ENCODE measurements at places on chromosomes 1 and 21.

DNA sequence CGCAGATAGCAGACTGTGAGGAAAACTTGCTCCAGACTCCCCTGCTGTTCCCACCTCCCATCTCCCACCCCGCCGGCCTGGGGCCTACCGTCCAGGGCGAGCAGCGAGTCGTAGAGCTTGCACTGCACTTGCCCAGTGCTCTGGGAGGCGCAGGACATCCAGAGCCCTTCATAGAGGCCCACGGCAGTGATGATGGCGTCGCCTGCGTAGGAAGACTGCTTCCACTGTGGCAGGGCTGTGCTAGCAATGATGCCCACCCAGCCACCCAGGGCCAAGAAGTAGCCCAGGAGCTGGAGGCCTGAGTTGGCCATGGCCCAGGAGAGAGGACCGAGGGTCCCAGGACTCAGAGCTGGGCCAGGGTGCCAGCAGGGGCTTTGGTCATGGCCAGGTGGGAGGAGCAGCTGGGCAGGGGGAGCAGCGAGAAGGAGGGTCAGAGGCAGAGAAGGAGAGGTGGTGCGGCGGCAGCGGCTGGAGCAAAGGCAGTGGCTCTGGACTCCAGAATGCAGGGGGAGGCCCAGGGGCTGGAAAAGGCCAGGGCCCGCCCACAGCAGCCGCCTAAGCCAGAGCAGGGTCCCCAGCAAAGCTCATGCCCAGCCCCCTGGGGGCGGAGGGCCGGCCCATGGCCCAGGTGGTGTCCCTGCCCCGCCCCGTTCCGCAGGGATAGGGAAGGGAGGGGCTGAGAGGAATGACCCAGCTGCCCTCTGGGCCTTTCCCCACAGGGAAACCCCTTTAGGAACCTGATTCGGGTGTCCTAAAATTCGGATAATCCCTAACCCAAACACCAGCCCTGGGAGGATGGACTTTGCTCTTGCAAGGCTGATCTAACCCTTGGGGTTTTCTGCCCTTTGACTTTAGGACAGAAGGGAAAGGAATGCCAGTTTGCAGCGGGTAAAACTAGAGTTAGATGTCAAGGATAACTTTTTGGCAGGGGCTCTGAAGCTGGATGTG, at the start of gene CLDN19:
TSS of gene CLDN19 (minus strand) at position 484 of the 948 bp plus-strand sequence. CDS start at position 311, 173 bp downstream.
- no peak for DNase-seq

DNA sequence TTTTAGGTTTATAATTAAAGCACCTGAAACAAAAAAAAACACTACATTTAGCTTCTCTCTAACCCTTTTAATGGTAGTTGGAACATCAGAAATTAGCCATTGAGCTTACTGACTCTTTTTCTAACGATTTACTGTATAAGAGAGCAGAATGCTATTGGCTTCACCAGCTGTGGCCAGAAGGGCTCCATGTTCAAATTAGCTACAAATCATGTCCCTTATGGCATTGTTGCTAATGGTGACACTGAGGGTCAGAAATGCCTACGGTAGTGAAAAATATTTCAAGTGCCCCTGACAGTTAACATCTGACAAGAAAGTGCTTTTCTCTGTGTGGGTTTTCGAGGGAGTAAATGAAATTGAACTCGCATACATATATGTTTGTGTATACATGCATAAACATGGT, 232.7 kb downstream of the NFIA start:
- no peak for DNase-seq

GRCh38 chr1:37486680-37487618, 12.6 kb downstream of the ZC3H12A start:
- peak; percentile 82 for DNase-seq

DNA sequence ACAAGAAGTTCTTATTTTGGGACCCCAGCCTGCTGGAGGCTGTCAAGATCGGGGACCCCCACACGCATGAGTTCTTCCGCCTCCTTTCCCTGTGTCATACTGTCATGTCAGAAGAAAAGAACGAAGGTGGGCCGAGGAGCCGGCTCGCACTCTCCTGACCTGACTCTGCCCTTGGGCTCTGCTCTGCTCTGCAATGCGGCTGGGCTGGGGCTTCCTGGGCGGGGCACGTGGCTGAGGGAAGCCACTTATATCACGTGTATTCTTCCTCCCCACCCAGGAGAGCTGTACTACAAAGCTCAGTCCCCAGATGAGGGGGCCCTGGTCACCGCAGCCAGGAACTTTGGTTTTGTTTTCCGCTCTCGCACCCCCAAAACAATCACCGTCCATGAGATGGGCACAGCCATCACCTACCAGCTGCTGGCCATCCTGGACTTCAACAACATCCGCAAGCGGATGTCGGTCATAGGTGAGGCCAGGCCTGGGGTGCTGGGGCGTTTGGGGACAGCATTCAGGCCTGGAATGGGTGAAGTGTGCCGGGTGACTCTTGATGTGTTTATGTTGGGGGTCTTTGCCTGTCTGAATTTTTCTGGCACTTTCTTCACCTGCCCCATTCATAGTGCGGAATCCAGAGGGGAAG, 17.6 kb downstream of the ATP8B2 start:
- no peak for DNase-seq

DNA sequence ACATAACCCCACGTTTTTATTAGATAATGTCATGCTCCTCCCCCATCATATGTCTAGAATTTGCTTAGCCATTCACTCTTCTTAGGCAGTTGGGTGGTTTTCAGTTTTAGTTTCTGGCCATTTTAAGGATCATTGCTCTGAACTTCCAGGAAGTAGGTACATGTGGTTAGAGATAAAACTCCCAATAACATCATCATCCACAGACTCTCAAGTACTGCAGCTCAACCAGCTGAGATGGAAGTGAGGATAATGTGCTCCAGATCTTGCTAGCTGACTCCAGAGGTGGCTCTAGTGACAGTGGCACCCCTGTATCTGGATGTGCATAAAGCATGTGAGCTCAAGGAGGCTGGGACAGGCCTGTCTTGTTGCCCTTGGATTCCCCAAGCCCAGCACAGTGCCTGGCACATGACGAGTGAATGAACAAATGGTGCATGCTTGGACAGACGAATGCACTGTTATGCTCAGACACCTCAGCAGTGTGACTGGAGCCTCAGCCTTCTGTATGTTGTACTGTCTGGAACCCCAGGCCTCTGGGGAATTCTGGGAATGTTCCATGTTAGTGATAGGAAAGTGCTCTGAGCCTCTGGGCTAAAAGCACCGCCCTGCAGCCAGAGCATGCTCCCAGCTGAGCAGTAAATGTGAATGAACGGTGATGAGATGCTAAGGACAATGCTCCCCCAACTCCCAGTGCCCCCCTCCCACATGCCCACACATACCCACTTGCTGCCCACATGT, 16.4 kb upstream of the KCNN3 start:
- no peak for DNase-seq

GRCh38 chr1:232528472-232529089, 101.4 kb downstream of the SIPA1L2 start:
- no peak for DNase-seq

- DNase-seq: no peak
Measured at GRCh38 chr1:29584776-29585175, 348.5 kb downstream of the PTPRU start.

- DNase-seq: peak; percentile 43
Measured at GRCh38 chr1:27686223-27686990, 14.4 kb upstream of the IFI6 start.

- no peak for DNase-seq
Measured at GRCh38 chr21:33644383-33645074, 2.2 kb downstream of the ITSN1 start.

DNA sequence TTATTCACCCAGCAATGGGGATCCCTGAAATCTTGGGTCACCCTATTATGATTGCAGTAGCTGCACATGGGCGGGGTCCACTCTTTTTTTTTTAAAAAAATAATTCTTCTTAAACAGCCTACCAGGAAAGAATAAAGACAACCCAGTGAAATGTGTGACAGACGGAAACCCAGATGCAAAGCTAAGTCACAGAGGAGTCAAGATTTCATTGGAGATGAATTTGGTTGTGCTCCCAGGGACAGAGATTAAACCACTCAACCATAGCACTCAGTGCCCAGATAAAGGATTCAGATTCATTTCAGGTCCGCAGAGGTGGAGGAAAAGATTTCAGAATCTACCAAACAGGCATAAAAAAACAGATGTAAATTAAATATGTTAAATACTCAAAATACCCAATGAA, 583.5 kb upstream of the ZP4 start:
- no peak for DNase-seq

DNA sequence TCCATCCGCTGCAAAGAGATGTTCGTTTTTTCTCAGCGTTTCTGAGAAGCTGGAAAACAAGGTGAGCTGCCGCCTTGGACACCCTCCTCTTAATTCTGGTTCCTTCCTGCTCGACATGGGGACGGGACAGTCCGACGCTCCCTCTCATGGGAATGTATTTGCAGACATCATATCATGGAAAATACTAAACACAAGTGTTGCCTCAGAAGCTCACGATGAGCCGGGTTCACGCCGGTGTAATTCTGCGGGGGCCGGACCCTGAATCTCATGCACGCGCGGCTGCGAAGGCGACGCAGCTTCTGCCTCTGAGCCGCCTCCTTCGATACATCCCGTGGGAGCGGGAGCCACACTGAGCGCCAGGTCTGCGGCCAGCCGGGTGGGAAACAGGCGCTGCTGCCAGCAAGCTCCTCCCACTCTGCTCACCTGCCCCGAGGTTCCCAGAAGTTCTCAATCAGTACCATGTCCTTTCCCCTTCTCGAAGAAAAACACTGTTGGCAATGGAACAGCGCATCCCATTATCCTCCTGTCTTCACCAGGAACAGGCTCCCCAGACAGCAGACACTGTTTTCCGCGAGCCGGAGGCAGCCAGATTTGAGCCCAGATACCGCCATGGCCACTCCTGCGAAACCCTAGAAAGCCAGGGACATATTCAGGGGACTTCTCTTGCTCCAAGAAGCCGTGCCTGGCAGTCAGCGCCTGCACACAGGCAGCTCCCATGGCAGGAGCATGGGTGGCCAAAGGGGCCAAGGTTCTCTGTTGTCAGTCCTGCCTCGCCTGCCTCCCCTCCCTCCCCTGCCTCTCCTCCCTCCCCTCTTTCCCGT, 98.0 kb downstream of the WDR4 start:
- no peak for DNase-seq

- no peak for DNase-seq
Measured at GRCh38 chr1:37609994-37610393, 14.3 kb upstream of the GNL2 start.

- DNase-seq: no peak
Measured at GRCh38 chr21:38667291-38667870, 138.3 kb upstream of the ETS2 start.

DNA sequence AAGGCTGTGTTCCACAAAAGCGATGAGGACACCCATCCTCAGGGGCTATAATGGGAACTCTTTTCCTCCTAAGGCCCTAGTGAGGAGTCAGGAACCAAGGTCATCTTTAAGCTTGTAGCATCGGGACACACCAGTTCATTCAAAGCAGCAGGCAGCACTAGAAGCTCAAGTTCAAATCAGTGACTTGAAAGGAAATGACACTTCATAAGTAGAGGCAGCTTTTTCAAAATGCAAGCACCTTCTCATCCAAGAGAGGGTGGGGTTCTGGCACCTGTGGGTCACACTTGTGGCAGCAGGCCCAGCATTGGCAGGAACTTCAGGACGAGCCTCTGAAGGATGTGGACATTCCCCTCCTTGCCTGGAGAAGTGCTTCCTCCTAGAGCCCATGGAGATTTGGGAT, 496.3 kb downstream of the KIF26B start:
- DNase-seq: no peak

- DNase-seq: no peak
Measured at GRCh38 chr1:110091791-110092190, 20.5 kb upstream of the UBL4B start.

- DNase-seq: no peak
Measured at GRCh38 chr1:94081566-94082344, 39.2 kb downstream of the ABCA4 start.

- no peak for DNase-seq
Measured at GRCh38 chr1:51070640-51071039, 31.4 kb upstream of the C1orf185 start.

- no peak for DNase-seq
Measured at GRCh38 chr1:45243476-45244343, 37.3 kb upstream of the ZSWIM5 start.

- no peak for DNase-seq
Measured at GRCh38 chr1:68178821-68179490, 53.4 kb downstream of the WLS start.

- no peak for DNase-seq
Measured at GRCh38 chr1:168842306-168842705, 113.3 kb upstream of the DPT start.

DNA sequence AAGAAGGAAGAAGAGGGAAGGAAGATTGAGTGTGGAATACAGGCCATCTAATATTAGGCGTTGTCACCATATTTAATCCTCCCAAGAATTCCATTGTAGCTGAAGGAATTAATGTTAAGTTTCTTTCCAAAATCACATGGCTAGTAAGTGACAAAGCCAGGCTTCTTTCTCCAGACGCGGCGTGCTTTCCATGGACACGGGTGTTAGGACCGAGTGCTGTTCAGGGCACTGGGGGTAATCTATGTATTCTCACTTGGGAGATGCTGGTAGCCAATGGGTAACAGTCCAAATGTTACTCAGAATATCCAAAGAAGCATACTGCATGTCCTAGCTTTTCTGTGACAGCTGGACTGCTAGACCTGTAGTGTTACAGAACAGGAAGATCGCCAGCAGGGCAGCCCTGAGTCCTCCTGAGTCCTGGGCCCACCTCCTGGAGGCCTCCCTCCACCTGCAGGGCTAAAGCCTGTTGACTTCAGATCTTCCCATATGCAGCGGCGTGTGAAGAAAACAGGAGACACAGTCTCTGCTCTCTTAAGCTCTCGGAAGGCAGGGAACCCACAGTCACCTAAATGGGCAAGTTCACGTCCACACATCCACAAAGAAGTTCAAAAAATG, 5.3 kb downstream of the IGSF9 start:
- DNase-seq: no peak

DNA sequence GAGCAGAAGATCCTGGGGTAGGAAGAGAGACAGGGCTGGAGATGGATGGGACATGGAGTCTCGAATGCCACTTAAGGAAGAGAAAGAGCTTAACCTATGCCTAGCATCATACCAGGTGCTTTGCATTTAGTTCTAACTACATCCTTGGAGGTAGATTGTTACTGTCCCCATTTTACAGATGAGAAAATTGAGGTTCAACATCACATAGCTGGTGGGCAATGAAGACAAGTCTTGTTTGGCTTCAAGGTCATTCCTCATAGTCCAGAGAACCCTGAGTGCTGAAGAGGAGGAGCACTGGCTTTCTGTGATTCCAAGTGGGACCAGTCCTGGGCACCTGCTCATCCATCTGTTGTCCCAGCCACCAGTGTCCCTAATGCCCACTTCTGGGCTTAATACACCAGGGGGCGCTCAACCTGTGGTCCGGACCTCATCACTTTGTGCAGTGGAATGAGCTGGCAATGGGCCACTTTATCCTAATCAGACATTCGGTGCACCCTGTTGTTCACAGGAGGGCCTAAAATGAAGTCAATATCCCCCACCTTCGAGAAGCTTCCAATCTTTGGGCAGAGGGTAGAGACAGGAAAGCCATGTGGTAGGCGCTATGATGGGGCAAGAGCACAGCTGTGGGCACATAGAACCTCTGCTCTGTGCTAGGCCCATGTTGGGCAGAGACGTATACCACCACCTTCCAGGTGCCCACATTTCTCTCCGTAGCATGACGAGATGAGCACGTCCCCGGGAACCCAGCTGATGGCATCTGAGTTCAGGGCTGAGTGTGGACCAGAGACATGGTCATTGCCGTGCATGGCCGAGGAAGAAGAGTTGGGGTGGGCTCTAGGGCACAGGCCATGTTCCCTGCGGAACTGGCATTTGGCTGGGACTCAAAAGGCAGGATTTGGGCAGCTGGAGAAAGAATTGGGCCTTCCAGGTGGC, 9.2 kb downstream of the RPS6KA1 start:
- DNase-seq: no peak
